ENCODE measurements at places on chromosomes 3 and 15.

DNA sequence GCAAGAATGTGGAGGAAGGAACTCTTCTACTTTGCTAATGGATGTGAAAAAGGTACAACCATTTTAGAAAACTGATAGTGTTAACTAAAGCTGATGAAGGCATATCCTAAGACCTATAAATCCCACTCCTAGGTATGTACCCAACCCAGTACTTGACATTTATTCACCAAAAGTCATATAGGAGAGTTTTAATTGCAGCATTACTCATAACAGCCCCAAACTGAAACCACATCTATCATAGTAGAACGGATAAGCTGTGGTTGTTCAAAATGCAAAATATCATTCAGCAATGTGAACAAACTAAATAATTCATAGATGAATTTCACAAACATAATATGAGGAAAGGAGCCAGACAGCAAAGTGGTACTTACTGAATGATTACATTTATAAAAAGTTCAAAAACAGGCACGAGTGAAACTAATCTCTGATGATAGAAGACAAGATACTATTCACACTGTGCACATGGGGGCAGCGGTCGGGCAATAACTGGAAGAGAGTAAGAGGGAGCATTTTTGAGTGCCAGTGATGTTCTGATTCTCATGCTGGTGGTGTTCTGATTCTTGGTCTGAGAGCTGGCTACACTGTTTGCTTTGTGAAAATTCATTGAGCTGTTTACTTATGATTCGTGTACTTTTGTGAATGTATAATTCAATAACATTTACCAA is 34.3 kb downstream of the GOLIM4 start:
- peaks cover 8% of the 10 kb centered on the region for H3K27me3 ChIP-seq
- peaks cover 18% of the 10 kb centered on the region for H3K4me1 ChIP-seq
- H3K27ac ChIP-seq = no peak overlapping the region
- H3K36me3 ChIP-seq = no peaks in the 10 kb centered on the region

- DNase-seq = no peak
- H3K27ac ChIP-seq = no peak overlapping the region
- no peaks in the 10 kb centered on the region for H3K36me3 ChIP-seq
- H3K4me1 ChIP-seq = peaks cover 11% of the 10 kb centered on the region
Measured at GRCh38 chr3:186896875-186897274, 33.5 kb upstream of the ST6GAL1 start.

DNA sequence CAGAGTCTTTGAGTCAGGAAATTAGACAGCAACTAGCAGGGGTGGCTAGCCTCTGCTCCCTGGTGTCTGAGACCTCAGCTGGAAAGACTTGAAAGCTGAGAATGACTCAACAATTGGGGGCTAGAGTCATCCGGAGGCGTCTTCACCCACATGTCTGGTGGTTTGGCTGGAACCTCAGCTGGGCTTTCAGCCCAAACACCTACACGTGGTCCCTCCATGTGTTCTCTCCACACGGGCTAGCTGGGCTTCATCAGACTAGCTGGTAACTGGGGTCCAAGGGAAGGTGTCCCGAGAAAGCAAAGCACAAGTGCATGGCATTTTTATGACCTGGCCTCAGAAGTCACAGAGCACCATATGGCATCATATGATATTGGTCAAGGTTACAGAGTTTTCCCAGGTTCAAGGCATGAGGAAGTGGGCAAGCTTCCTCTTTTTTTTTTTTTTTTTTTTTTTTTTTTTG is 19.9 kb upstream of the ABHD2 start:
- H3K4me1 ChIP-seq = peaks cover 10% of the 10 kb centered on the region
- DNase-seq = peak; percentile 60
- H3K4me3 ChIP-seq = no peak overlapping the region
- H3K27me3 ChIP-seq = peaks cover 6% of the 10 kb centered on the region
- H3K27ac ChIP-seq = peak overlapping the region; percentile 56

- H3K27me3 ChIP-seq = peaks cover 13% of the 10 kb centered on the region
- no peaks in the 10 kb centered on the region for H3K36me3 ChIP-seq
- no peaks in the 10 kb centered on the region for H3K4me1 ChIP-seq
- DNase-seq = no peak
- H3K27ac ChIP-seq = no peak overlapping the region
- no peak overlapping the region for H3K4me3 ChIP-seq
Measured at GRCh38 chr3:122213650-122214049, 30.2 kb downstream of the CASR start.

GRCh38 chr3:48750856-48751255 is 33.8 kb upstream of the IP6K2 start:
- DNase-seq = no peak
- no peak overlapping the region for H3K4me3 ChIP-seq
- no peaks in the 10 kb centered on the region for H3K27me3 ChIP-seq
- no peaks in the 10 kb centered on the region for H3K4me1 ChIP-seq
- H3K36me3 ChIP-seq = peaks cover 8% of the 10 kb centered on the region
- no peak overlapping the region for H3K27ac ChIP-seq

DNA sequence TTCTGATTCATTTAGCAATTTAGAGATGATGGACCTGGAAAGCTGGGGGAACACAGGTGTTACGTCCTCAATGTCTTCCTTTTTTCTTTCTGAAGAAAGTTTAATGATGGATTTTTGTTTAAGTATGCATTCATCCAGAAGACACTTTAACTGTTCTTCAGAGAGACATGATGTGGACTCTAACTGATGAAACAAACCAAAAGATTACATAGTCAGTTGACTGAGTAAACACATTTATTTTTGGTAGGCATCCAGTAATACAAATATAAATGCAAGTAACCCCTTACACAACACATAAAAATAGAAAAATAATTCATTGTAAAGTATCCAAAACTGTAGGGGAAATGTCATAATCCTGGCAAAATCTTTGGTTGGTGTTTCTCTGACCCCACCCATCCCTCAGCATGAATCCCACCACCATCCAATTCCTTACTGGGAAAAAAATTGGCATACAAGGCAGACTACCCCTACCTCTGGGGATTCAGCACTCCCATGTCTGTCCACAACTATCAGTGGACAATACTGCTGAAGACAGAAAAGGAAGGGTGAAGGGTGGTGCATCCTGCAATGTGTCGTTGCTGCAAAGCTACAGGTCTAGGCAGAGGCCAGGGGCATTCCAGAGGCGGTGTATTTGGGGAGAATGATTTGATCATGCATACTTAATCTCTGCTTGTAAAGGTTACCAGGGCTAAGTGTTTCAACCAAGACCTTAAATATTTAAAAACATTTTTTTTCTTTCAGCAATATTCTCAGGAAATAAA is 37.4 kb downstream of the THBS1 start:
- H3K27ac ChIP-seq = no peak overlapping the region
- peaks cover 9% of the 10 kb centered on the region for H3K36me3 ChIP-seq
- no peak overlapping the region for H3K4me3 ChIP-seq
- peaks cover 6% of the 10 kb centered on the region for H3K4me1 ChIP-seq
- DNase-seq = no peak

GRCh38 chr3:149501524-149501923 is 27.0 kb downstream of the TM4SF4 start:
- H3K4me3 ChIP-seq = no peak overlapping the region
- no peak for DNase-seq
- H3K27me3 ChIP-seq = peaks cover 22% of the 10 kb centered on the region
- H3K4me1 ChIP-seq = no peaks in the 10 kb centered on the region

- no peak overlapping the region for H3K4me3 ChIP-seq
- H3K27me3 ChIP-seq = peaks cover 28% of the 10 kb centered on the region
- H3K36me3 ChIP-seq = peaks cover 1% of the 10 kb centered on the region
- no peak for DNase-seq
- no peaks in the 10 kb centered on the region for H3K4me1 ChIP-seq
- H3K27ac ChIP-seq = no peak overlapping the region
Measured at GRCh38 chr15:93174836-93175235, 85.8 kb upstream of the RGMA start.

GRCh38 chr3:31213869-31214486 is 318.7 kb upstream of the STT3B start:
- peak overlapping the region; percentile 26 for H3K4me3 ChIP-seq
- H3K27me3 ChIP-seq = no peaks in the 10 kb centered on the region
- peaks cover 3% of the 10 kb centered on the region for H3K36me3 ChIP-seq
- peak overlapping the region; percentile 70 for H3K27ac ChIP-seq
- DNase-seq = peak; percentile 18
- H3K4me1 ChIP-seq = peaks cover 73% of the 10 kb centered on the region

DNA sequence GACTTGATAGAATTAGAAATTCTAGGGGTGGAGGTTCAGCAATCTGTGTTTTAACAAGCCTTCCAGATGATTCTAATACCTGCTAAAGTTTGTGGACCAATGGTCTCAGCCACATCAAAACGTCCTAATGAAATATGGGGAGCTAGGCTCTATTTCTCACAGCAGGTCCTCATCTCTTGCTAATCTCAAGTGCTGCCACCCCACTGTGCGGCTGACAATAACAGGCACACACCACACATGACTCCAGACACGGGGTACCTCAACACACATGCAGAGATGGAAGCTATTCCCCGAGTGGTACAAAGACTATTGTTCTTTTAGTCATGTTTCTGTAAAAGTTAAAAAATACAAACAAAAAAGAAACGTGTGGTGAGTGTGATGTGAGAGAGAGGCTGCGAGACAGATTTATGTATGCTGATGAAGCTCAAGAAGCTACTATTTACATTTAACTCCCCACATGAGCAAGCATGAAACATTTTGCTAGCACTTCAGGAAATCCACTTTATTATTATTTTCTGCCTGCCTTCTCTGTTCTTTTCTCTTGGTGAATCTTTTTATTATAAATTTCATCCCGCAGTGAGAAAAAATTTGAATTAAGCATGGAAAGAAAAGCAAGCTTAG is 405.6 kb downstream of the MAGI1 start:
- no peaks in the 10 kb centered on the region for H3K4me1 ChIP-seq
- H3K36me3 ChIP-seq = no peaks in the 10 kb centered on the region
- no peaks in the 10 kb centered on the region for H3K27me3 ChIP-seq

GRCh38 chr15:48176957-48177356 is 1.1 kb downstream of the MYEF2 start:
- peak overlapping the region; percentile 85 for H3K27ac ChIP-seq
- no peak for DNase-seq
- peaks cover 20% of the 10 kb centered on the region for H3K36me3 ChIP-seq
- peak overlapping the region; percentile 87 for H3K4me3 ChIP-seq

- no peaks in the 10 kb centered on the region for H3K27me3 ChIP-seq
- no peak for DNase-seq
- H3K27ac ChIP-seq = no peak overlapping the region
Measured at GRCh38 chr3:24145981-24146822, 201.1 kb downstream of the NR1D2 start.

GRCh38 chr3:152471814-152472671 is 203.3 kb downstream of the MBNL1 start:
- peaks cover 2% of the 10 kb centered on the region for H3K36me3 ChIP-seq
- peak overlapping the region; percentile 58 for H3K4me3 ChIP-seq
- H3K4me1 ChIP-seq = peaks cover 17% of the 10 kb centered on the region
- peak; percentile 54 for DNase-seq

GRCh38 chr15:95226835-95227234 is 995.5 kb downstream of the MCTP2 start:
- no peak overlapping the region for H3K4me3 ChIP-seq
- no peaks in the 10 kb centered on the region for H3K4me1 ChIP-seq
- H3K27ac ChIP-seq = no peak overlapping the region

DNA sequence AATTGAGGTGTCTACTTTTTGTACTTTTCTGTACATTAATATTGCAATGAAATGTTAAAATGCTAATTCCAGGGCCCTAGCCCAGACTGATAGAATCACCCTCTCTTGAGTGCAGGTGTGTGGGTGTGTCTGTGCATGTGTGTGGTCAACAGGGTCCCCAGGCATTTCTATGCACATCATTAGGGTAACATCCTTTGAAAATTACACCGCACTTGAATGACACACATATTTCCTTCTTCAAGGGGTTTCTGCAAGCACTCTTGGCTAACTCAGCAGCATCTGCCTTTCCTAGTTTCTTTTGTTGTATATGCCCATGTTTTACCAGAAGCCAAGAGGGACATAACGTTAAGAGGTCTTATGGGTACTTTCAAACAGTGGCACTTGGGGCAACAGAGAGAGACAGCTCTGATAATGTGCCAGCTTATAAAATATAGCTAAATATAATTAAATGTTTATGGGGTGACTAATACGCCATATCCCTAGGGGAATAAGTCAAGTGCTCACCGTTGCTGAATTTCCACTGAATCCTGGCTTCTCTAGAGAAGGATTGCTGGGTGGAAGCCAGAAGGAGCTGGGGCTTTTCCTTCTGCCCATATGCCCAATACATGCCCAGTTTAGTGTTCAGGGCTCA is 54.5 kb upstream of the LRIG1 start:
- H3K4me3 ChIP-seq = no peak overlapping the region
- H3K27me3 ChIP-seq = peaks cover 9% of the 10 kb centered on the region

DNA sequence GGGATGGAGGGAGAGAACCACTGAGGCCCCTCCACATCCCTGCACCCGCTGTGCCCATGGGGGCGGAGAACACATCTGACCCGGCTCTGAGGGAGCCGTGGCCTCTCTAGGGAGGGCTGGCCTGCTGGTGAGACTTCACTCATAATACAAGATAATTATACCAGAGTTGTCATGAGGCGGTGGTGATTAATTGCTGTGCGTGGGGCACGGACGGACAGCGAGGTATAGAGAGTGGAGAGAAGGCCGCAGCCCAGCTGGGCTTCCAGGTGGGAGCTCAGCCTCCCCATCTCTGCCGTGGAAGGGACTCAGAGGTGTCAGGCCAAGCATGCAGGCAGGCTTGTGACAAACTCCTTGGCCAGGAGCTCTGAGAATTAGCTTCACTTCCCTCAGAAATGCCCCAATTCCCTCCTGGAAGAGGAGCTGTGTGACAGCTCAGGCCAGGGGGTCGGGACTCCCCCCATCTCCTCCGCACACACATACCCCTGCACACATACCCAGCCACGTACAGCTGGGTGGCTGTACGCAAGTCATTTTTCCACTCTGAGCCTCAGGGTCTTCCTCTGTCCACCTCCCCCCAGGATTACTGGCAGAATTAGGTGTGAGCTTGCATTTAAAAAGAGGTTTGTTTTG is 6.0 kb upstream of the GATA2 start:
- H3K27ac ChIP-seq = no peak overlapping the region
- H3K36me3 ChIP-seq = no peaks in the 10 kb centered on the region
- peaks cover 57% of the 10 kb centered on the region for H3K27me3 ChIP-seq
- no peak for DNase-seq
- no peaks in the 10 kb centered on the region for H3K4me1 ChIP-seq

DNA sequence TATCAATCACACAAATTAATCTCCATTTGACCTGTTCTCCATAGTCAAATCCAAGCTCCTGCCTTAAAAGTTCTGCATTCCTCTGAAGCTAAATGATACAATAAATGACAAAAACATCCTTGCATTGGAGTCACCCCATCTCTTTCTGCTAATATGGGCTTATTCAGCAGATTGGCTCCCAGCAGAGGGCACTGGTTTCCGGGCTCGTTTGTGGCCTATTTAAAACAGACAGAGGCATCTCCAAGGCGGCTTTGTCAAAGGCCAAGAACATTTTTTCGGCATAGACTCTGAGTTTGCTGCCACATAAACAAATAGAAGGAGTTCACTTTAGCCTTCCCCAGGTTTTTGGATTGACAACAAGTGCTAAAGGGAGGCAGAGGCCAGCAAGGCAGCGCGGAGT is 204.4 kb upstream of the RASGRP1 start:
- H3K4me1 ChIP-seq = no peaks in the 10 kb centered on the region
- no peak overlapping the region for H3K27ac ChIP-seq
- H3K36me3 ChIP-seq = no peaks in the 10 kb centered on the region

GRCh38 chr3:50255251-50255615 is 13.7 kb upstream of the SEMA3B start:
- no peaks in the 10 kb centered on the region for H3K27me3 ChIP-seq
- no peak for DNase-seq
- H3K36me3 ChIP-seq = peaks cover 20% of the 10 kb centered on the region
- H3K27ac ChIP-seq = no peak overlapping the region

GRCh38 chr3:167892205-167892604 is 156.7 kb downstream of the SERPINI1 start:
- H3K36me3 ChIP-seq = no peaks in the 10 kb centered on the region
- no peaks in the 10 kb centered on the region for H3K4me1 ChIP-seq
- no peak overlapping the region for H3K27ac ChIP-seq
- DNase-seq = no peak

Measured in activated naive CD8-positive, alpha-beta T cell treated with anti-CD3 and anti-CD28 coated beads for 36 hours (primary cell).